ENCODE measurements at places on chromosomes 2 and 18.

GRCh38 chr2:105287692-105288091 is 41.8 kb downstream of the TGFBRAP1 start:
- peak; percentile 22 for DNase-seq

GRCh38 chr2:46774499-46775228 is 140.9 kb downstream of the MCFD2 start:
- no peak for DNase-seq

- no peak for DNase-seq
Measured at GRCh38 chr2:52113338-52113737, 1081.4 kb upstream of the NRXN1 start.

DNA sequence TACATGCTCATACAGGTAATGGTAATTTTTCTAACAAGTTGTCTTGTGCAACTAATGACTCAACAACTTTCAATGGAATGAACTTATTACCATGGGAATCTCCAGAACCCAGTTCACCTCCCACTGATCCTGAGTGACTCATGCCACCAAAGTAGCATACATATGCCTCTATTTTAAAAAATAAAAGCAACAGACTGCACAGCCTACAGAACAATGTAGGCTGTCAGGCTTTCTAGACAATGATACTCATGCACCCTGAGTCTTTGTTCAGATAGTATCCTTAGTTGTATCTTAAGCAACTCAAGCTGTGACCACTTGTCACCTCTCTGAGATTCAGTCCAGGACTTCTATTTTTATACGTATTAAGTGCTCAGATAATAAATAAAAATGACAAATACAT is 531.0 kb upstream of the SETBP1 start:
- DNase-seq: no peak

- no peak for DNase-seq
Measured at GRCh38 chr2:44543773-44544725, 182.3 kb downstream of the CAMKMT start.

DNA sequence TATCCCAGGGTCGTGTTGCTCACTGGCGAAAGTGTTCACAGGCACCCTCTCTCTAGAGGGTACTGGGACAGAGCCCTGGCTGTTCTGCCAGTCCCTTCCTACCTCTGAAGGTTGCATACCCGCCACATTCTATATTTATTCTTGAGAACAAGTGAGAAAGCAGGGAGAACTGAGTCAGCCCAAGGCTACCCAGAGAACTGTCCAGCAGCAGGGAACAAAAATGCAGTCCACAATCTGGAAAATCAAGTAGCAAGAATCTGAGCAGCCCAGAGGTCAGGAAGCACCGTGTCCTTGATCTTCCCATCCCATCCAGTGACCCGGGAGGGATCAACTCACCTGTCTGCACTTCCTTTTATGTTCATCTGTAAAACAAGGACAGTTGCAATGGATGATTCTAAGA is 164.1 kb downstream of the FBXO15 start:
- no peak for DNase-seq

- DNase-seq: no peak
Measured at GRCh38 chr2:184654945-184655344, 56.6 kb downstream of the ZNF804A start.

DNA sequence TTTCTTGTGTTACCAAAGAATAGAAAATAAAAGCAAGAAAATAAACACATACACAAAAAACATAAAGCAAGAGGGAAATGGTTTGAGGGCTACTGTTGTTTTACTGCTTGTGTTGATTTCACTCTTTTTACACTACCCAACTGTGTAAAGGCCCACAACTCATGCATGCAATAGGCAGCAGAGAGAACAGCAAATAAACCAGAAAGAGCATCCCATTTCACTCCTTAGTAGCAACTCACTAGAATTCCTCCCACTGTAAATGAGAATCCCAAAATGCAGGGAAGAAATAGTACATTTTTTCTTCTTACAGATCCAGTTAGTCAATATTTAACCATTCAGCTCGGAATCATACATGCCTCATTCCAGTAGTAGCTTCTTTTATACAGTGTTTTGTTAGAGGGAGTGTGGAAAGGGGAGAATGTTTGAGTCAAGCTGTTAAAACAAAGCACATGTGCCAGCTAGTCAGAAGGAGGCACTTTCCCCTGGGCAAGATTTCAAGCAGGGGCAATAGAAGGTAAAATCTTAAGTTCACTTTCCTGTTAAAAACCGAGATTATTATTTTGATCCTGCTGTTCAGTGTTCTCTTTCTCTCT is 147.2 kb upstream of the FAM98A start:
- no peak for DNase-seq

DNA sequence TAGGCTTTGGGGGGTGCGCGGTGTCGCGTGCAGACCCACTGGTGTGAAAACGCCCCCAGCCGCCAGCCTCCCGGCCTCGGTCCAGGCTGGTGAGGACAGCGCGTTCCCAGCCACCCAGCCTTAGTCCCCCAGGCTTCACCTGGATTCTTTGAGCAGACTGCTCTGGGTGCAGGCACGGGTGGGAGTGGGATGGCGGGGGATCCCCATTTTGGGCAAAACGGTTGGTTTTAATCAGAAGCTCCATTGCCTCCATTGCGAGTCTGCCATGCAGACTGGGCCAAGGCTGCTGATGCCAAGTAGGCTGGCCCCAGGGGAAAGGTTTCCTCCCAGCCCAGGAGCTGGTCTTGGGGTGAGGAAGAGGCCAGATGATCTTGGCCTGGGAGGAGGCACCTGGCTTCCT is 445 bp downstream of the MLPH start:
- no peak for DNase-seq

DNA sequence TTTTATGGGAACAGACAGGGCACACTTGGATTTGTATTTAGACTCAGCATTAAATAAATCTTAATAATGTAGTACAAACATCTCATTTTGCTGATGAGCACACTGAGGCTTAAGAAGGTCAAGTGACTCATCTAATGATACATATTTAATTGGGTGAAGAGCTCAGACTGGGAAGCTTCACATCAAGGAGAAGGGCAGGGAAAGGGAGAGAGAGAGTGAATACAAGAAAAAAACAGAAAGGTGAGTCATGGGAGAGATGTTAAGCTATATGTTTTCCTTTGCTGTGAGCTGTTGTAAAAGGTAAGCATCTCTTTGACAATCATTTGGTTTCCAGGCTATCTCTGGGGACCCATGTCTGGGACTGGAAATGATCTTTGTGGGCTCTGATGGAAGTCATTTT is 277.8 kb downstream of the SETBP1 start:
- DNase-seq: no peak

DNA sequence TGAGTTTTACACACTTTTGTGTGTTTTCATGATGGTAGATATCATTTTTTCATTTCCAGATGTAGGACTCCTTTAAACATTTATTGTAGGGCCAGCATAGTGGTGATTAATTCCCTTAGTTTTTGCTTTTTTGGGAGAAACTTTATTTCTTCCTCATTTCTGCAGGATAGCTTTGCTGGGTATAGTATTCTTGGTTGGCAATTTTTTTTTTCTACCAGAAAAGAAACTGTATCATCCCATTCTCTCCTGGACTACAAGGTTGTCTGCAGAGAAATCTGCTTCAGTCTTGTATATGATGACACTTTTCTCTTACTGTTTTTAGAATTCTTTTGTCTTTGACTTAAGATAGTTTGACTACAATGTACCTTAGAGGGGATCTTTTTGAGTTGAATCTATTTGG is 37.8 kb upstream of the RHOB start:
- no peak for DNase-seq

GRCh38 chr2:77578354-77578753 is 56.2 kb upstream of the LRRTM4 start:
- no peak for DNase-seq

DNA sequence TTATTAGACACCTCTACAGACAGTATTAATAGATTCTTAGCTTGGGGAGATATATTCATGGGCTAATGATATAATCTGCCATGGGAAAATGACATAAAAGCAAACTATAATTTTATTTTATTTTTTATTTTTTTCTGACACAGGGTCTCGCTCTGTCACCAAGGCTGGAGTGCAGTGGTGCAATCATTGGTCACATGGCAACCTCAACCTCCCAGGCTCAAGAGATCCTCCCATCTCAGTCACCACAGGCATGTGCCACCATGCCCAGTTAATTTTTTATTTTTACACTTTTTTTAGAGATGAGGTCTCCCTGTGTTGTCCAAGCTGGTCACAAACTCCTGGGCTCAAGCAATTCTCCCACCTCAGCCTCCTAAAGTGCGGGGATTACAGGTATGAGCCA is 39.3 kb downstream of the RTN4 start:
- DNase-seq: no peak

- no peak for DNase-seq
Measured at GRCh38 chr2:44951714-44952113, 10.2 kb downstream of the SIX3 start.

GRCh38 chr18:29969876-29970275 is 1072.7 kb downstream of the DSC3 start:
- DNase-seq: no peak

DNA sequence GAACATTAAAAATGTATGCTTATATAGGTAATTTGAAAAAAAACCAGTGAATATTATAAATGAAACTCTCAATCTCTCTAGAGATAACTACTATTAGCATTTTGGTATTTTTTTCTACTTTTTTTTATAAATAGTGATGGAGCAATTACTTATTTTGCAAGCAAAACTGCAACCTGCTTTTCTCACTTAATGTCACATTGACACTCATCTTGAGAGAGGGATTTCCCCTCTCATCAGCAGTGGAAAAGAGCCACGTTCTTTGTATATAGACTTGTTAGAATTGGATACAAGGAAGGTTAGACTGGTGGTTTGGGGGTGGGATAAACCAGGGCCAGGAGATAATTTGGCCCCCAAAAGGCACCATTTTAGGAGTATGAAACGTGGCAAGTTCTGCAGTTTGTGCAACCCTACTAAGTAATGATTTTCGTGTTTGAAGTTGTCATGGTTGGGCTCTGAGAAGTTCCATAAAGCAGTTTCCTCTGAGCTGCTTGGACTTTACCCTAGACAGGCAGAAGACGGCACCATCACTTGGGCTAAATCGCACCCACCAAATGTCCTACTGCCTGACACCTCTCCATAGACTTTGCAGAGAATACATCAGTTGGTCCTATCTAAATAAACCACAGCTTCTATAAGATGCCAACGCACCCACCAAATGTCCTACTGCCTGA is 194.0 kb downstream of the ACTR3 start:
- DNase-seq: no peak

DNA sequence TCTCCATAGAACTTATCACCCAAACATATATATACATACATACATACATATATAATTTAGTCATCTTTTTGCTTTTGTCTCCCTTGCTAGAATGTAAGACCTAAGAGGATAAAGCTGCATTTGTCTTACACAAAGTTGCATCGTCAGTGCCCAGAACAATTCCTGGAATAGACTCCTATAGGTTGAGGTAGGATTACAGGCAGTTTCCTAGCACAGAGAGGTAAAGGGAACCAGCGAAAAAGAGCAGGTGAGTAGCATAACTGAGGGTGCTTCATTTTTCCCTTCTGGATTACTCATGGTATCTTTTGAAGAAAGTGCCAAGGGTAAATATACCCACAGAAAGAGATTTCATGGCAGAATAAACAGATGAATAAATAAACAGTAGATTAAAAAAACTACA is 68.1 kb upstream of the AMMECR1L start:
- no peak for DNase-seq

GRCh38 chr2:48043746-48044145 is 137.4 kb upstream of the FBXO11 start:
- DNase-seq: no peak

DNA sequence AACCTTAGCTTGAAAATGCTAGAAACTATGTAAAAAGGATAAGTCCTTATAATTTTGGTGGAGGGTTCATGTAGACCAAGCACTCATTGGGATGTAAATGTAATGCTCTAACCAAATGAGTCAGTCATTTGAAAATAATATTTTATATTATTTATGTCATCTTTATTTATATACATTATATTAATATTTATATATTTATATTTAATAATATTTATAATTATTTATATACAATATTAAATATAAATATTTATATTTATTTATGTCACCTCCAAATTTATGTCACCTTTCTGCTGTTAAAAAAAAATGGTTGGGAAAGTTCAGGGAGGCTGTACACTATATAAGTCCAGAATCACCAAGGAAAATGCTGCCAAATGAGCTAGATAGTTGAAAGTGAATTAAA is 254.3 kb downstream of the FIGN start:
- DNase-seq: no peak

DNA sequence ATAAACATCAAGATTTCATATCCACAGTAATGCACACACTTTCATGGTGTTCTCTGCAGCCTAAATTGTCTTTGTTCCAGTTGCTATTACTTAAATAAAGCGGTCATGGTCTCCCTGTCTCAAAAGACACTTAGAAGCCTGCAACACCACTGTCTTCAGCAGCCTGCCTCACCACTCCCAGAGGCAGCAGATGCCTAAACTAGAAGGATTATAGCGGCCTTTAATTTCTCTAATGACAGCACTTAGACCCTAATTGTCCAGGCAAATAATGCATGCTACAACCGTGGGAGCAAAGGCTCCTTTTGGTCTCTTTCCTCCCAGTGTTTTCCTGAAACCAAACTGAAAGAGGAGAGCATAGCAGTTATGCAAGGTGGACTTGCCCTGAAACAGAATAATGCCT is 248.8 kb upstream of the SLC39A10 start:
- no peak for DNase-seq

Data from activated T-cell treated with anti-CD3 and anti-CD28 coated beads, Interleukin-2, amount 50 U/mL, for 72 hours (primary cell).